ENCODE measurements at places on chromosomes 1 and 21.

- DNase-seq, result no peak
Observed at GRCh38 chr1:223097713-223098112, 45.3 kb downstream of the TLR5 start.

- DNase-seq, result no peak
Observed at GRCh38 chr1:235571482-235571881, 67.2 kb upstream of the B3GALNT2 start.

DNA sequence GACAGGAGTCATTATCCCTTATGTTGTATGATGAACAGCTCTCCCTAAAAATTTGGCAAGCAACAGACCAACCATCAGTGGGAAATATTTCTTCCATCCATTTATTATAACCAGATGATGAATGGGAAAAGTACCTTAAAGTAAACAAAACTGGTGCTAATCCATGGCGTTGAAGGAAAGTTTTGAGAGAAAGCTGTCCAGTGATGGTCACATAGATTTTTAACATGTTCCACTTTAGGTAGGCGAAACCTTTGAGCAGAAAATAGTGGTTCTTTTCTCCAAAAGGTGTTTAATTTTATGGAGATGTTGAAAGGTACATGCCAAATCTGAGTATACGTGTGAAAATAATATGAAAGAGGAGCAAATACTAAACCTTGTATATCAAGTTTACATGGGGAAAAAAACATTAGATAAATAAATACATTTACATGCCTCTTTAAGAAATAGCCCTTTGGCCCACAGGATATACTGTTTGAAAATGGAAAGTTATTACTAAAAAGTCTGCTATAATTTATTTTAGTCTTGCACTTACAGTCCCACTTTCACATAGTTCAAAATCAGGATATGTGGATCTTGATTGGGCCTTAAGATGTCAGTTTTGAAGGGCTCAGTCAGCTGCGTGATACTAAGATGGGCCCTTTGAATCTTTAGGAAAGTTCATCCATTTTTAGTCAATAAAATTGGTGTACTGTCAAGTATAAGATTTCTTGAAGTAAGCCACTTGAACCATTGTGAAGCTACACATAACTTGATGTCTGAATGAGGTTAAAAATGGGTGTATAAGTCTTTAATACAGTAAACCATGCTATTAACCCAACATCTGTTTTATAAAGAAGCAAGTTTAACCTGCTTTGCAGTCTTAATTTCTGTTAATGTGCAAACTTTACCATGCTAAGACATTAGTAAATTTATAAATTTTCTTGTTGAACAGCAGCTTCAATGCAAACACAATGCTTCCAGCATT, 10.5 kb downstream of the RPL5 start:
- no peak for DNase-seq

DNA sequence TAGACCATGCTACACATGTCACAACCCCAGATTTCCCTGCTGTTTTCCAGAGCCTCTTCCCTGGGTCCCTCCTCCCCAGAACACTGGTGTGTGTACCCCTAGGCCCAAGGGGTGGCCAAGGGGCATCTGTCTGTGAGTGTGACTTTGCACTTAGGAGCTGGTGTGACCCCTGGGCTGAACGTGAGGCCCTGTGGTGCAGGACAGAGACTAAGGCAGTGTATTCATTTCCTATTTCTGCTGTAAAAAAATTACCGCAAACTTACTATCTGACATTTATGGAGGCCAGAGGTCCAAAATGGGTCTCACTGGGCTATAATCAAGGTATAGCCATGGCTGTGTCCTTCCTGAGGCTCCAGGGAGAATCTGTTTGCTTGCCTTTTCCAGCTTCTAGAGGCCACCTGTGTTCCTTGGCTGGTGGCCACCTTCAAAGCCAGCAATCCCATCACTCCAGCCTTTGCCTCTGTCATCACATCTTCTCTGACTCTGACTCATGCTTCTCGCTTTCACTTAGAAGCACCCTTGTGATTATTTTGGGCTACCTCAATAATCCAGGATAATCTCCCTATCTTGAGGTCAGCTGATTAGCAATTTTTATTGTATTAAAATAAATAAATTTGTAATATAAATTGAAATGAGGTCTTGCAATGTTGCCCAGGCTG, 24.0 kb upstream of the ELOA start:
- no peak for DNase-seq

- DNase-seq, result no peak
Observed at GRCh38 chr1:183137782-183138181, 48.3 kb upstream of the LAMC2 start.

- no peak for DNase-seq
Observed at GRCh38 chr1:10647414-10648170, 148.9 kb downstream of the CASZ1 start.

DNA sequence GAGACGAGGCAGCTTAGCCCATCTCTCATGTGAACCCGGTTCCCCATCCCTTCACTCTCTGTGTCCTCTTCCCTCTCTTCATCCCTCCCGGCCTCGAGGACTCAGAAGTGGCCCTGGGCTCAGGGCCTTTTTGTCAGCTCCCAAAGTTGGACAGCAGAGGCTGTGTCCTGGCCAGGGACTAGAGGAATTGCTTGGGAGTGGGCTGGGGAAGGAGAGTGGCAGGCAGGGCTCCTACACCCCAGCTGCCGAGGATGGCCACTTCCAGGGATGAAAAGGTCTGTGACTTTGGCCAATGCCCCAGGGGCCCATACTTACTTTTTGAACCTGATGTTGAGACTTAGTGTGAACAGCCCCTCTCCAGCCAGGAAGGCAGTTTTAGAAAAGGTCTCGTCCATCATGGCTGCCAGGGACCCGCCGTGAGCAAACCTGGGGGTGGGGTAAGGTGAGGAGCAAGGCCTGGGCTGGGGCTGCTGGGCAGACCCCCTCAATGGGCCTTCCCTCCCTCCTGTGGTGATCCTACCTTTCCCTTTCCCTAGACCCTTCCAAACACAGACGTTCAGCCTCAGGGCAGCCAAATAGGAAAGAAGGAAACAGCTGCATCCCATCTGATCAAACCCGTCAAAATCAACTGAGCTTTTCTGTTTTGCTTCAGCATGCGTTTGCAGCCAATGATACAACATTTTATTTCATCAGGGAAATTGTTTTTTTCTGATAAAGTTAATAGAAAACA, 5.5 kb downstream of the THEM5 start:
- no peak for DNase-seq

GRCh38 chr1:24104854-24105253, 7.1 kb downstream of the MYOM3 start:
- DNase-seq, result no peak

DNA sequence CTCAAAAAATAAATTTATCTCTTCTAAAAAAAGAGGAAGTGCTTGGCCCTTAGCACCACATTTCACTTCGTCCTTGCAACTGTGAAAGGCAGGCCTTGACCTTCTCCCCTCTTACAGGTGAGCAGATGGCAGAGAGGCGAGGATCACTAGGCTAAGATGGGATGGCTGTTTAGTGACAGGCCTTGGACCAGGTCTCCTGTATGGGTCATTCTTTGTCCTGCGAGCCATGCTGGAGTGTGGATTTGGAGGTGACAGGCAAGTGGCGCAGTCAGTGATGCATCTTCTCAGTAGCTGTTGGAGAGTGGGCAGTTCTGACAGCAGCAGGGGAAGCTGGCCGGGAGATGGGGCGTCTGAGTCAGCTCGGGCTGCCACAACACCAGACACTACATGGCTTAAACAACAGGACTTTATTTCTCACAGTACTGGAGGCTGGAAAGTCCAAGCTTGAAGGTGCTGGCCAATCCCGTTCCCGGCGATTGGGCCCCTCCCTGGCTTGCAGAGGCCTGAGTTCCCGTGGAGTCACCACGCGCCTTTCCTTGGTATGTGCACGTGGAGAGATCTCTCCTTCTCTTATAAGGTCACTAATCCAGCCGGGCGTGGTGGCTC, 16.5 kb downstream of the SLC27A3 start:
- no peak for DNase-seq

DNA sequence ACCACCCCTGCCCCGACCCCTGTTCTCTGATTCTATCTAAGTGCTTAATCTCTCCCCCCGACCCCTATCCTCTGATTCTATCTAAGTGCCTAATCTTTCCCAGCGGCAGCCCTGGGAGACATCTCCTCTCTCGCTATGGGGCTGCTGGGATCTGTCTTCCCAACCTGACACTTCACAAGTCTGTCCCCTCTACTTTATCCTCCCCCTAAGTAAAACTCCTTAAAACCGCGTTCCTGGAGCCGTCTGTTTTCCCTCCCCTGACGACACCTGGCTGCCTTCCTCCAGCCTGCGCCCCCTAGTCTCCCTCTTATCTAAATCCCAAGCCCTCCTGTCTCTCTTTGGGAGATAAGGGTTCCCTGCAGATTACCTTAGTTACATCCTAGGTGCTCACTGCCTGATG, 30.5 kb downstream of the EPHB2 start:
- no peak for DNase-seq

- DNase-seq, result no peak
Observed at GRCh38 chr1:85062425-85063026, 14.2 kb upstream of the MCOLN3 start.

- DNase-seq, result no peak
Observed at GRCh38 chr1:85297855-85298629, 21.6 kb upstream of the BCL10 start.

DNA sequence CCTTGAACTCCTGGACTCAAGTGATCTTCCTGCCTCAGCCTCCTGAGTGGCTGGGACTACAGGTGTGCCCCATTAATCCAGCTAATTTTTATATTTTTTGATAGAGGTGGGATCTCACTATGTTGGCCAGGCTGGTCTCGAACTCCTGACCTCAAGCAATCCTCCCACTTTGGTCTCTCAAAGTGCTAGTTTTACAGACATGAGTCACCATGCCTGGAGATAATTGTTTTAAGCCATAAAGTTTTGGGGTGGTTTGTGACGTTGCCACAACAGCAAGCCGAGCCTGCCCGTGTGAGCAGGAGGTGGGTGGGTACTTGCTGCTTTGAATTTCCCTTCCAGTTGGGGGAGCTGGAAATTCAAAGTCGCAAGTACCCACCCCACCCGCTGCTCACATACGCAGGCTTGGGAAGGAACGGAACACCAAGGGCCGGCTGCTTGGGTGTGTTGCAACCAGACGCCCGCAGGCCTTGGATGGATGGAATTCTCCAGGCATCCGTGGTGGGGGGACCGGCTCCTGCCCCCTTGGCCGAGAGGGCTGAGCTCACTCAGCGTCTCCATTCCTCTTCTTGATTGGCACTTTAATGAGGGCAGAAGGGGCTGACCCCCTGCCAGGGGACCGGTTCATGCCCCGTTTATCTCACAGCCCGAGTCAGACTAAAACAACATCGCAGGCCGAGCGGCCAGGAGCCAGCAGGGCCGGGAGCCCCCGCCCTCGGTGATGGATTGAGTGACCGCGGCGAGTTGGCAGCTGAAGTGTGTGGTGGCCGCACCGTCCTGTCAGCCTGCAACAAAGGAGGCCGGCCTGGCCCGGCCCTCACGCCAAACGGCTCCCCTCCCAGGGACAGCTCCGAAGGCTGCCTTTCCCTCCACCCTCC, 78.1 kb downstream of the DHRS3 start:
- no peak for DNase-seq

- DNase-seq, result no peak
Observed at GRCh38 chr1:212980123-212980785, 29.9 kb downstream of the VASH2 start.

GRCh38 chr1:8567146-8567545, 249.2 kb downstream of the SLC45A1 start:
- DNase-seq, result no peak

GRCh38 chr1:234429434-234429806, 49.6 kb downstream of the TARBP1 start:
- DNase-seq, result no peak

GRCh38 chr1:25064465-25065240, 134.6 kb upstream of the RUNX3 start:
- DNase-seq, result no peak

DNA sequence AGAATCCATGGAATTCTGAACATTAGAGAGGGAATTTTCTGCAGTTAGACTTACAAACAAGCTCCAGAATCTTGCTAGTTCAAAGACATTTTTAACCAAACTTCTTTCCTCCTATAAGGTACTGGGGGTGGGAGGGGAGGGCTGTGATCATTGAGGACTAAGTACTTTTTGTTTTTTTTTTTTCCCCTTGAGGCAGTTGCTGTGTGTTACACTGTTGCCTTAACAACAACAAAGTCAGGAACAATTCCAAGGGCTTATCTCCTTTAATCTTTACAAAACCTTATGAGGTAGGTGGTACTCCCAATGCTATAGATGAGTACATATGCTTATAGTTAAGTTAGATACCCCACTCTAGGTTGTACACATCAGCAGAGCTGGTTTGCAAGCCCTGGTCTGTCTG, 62.9 kb downstream of the PPP1R12B start:
- no peak for DNase-seq

DNA sequence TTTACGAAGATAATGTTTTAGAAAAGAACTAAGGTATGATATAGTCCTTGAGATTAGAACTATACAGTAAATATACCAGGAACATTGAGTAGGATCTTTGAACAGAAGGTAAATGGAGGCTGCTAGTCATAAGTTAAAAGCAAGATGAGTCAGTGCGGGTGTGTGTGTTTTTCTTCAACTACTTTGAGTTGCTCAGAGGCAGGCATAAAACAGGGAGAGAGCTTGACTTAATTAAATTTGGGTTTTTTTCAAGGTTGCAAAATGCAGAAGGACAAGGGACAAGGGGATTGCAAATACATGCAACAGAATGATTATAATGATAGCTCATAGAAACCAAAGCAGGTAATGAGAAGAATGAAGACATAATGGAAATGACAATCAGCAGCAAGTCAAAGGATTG, 815.1 kb downstream of the NCAM2 start:
- no peak for DNase-seq

DNA sequence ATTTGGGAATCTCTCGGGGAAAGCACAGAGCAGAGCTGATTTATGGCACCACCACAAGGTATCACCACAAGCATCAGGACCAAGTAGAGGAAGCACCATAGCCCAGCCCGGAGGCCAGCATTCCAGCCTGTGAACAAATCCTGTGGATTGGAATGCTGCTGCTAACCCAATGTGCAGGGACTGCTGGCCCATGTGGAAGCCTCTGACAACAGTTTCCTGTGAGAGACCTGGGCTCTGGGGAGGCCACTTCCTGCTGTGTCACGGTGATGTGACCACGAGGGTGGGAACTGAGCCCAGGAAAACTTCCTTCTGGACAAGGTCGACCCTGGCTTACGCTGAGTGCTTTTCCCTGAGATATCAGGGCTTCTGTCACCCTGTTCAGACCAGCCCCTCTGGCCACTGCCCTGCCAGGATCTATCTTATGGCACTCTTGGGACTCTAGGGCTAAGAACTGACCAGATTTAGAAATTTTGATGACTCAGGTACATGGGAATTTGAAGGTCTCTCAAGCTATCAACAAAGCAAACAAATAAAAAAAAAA, 88.3 kb upstream of the NGF start:
- DNase-seq, result no peak

DNA sequence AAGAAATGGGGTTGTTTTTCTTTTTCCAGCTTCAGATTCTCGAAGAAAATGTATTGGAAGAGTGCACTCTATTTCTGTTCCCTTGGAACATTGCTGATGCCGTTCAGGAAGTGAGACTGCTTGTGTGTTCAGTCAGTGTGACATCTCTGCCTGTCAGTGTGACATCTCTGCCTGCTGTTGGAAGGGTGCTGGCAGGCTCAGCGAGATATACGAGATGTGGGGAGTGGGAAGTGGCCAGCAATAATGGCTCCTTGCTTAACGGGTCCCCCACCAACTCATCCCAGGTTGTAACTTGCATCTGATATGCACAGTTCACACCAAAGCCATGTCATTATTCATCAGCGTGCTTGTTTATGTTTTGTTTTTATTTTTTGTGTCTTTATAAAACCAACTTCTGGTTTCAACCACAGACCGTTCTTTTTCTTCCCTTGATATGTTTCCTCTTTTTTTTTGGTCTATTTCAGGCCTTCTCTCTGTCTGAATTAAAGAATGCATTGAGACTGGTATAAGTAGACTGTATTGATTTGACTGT, 145.4 kb downstream of the GALNT2 start:
- DNase-seq, result no peak

Data from NCI-H1417 treated with DMSO at 0.1 percent for 48 hours (cell line).